Breast epithelium (tissue), 4 donors: ENCODE measurements at places on chromosomes 5 and 9. TPM values are rescaled to one million over a fixed set of nuclear protein-coding genes. Genes with fewer than 3 reads are reported as not detected.

DNA sequence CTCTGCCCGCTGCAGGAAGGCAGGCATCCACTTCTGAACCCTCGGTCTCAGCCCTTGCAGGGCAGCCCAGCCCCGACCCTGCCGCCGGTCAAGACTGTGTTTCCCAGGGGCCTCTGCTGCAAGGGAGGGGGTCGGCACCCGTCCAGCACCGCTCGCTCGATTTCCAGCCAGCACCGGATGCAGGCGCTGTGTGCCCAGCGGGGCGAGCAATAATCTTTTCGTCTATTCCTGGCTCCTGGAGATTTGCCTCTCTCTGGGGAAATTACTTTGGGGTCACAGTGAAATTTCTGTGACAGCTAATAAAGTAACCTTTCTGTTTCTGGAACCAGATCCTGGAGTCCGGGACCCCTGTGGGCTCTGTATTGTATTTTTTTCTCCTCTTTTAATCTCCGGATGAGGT, 155.3 kb downstream of the COL23A1 start:
- DNase-seq: no peak

GRCh38 chr9:111094958-111095357, 56.7 kb upstream of the LPAR1 start:
- DNase-seq: no peak

- DNase-seq: no peak
Observed at GRCh38 chr5:96227957-96228356, 205.1 kb downstream of the PCSK1 start.

GRCh38 chr5:139181322-139181730, 16.8 kb downstream of the SIL1 start:
- DNase-seq: no peak

Gene FANCG
- 15.2 TPM for total RNA-seq

Gene MELK
- total RNA-seq: not detected
